AG08396 (cell line): ENCODE measurements at places on chromosomes 7 and 10.

DNA sequence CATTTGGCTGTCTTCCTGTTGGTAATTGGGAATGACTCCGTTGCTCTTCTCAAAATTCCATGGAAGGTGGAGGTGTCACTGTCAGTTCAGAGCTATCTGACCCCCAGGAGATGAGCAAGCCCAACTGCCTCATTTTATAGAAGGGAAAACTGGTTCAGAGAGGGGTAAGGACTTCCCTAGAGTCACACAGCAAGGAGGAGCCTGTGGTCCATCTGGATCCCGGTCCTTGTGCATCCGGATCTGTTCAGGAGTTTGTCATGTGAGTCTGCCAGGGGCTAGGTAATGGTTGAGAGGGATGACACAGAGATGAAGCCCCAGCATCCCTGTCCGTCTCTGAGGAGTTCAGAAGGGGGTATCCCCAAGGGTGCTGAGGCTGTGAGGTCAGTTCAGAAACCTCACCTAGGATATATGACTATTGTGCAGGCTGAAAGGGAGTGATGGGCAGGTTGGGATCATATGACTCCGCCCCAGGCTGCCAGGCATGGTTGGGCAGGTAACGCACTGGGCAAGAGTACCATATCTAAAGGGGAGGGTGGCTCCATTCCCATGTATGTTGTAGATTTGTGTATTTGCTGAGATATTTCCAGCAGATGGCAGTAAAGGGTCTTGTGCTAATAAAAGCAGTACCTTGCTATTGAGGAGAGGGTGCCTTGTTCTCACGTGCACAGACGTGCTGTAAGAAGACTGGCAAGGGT, 16.0 kb upstream of the SLC29A3 start:
- peak; percentile 36 for DNase-seq

- no peak for DNase-seq
Measured at GRCh38 chr10:36114141-36114540, 472.0 kb upstream of the FZD8 start.

GRCh38 chr10:110254467-110254866, 47.1 kb downstream of the MXI1 start:
- DNase-seq, result no peak

GRCh38 chr7:32518534-32519140, 23.3 kb downstream of the AVL9 start:
- DNase-seq, result no peak

- no peak for DNase-seq
Measured at GRCh38 chr7:123193235-123193634, 6.5 kb downstream of the SLC13A1 start.

DNA sequence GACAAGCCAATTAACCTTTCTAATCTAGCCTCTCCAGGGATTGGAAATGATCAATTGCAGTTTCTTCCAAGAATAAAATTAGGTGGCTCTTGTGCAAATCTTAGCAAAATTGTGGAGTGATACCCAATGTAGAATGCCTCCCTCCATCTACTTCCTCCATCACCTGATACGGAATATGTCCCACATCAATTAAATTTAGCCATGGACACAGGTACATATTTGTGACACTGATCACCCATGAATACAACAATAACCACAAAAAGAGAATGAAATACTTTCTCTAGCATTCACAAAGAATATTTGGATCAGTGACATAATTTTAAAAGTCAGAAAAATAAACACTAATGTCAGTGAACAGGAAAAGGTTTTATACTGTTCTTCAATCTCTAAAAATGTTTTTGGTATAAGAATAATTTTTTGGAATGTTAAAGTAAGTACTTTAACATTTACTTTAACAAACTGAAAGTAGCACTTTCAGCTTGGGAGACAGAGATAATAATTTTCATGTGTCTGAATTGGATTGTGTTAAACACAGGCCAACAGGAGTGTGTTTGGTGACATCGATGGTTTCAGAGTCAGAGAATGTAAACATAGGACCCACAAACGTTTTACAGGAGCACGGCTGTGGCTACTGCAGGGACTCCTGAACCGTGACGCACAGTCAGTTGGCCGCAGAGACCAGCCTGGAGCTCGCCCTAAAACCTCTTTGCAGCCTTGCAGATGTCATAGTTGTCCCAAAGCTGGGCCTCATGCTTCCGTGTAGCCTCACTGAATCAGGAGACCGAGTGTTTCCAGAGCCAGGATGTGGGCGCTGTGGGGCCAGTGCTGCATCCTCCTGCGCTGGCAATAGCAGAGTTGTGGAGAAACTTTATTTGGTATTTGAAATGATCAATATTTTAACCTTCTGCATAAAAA, 7.2 kb downstream of the RBM20 start:
- DNase-seq, result peak; percentile 82
